Head of caudate nucleus (tissue), 42 donors: ENCODE measurements at places on chromosomes 4 and X.
A peak's percentile ranks its signal among the peaks of the same experiment; 100 is the strongest.

DNA sequence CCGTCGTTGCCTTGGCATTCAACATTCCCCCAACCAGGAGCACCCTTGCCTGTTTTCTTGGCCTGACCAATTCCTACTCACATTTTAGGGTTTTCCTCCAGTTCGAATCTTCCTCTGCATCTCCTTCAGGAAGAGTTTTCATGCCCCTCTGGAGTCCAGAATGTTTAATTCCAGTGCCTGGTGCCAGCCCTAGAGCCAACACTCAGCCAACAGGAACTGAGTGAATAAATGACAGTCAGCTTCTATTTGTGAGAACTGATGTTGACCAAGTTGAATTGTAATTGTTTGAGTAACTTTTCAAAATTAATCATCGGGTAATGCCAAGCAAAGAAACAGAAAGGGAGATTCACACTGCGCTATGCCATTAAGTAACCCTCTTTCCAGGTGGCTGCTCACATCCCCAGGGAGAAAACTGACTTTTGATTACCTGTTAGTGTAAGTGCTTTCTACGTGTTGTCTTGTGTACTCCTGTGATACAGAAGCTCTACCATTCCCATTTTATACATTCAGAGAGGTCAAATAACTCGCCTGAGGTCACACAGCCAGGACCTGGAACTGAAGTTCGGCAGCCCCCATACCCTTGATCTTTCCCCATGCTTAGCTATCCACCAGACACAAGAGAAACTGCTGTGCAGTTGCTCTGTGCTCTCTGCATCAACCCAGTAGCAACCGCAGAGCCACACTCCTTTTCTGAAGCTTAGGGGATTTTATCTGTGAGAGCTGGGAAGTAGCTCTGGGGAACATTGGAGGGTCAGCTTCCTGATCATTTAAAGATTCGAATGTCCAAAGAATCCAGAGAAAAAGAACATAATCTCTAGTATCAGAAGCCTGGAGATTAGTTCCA is 19.0 kb upstream of the SLC2A9 start:
- no peak for DNase-seq

- DNase-seq = no peak
Observed at GRCh38 chr4:53653484-53654053, 62.3 kb upstream of the LNX1 start.

- no peak for DNase-seq
Observed at GRCh38 chr4:36374836-36375511, 93.6 kb downstream of the DTHD1 start.

DNA sequence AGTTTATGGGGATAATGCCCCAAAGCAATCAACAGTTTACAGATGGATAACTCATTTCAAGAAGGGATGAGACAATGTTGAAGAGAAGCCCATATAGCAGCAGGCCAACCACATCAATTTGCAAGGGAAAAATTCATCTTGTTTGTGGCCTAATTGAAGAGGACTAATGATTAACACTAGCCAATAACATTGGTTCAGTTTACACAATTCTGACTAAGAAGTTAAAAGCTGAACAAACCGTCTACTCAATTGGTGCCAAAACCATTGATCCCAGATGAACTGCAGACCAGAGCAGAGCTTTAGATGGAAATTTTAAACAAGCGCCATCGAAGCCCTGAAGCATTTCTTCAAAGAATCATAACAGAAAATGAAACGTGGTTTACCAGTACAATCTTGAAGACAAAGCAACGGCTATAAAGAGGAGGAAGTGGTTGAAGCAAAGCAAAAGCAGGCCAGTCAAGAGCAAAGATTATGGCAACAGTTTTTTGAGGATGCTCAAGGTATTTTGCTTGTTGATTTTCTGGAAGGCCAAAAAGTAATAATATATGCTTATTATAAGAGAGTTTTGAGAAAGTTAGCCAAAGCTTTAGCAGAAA is 20.5 kb upstream of the BLTP1 start:
- DNase-seq = no peak

GRCh38 chrX:40132751-40133150 is 35.0 kb upstream of the BCOR start:
- DNase-seq = no peak

DNA sequence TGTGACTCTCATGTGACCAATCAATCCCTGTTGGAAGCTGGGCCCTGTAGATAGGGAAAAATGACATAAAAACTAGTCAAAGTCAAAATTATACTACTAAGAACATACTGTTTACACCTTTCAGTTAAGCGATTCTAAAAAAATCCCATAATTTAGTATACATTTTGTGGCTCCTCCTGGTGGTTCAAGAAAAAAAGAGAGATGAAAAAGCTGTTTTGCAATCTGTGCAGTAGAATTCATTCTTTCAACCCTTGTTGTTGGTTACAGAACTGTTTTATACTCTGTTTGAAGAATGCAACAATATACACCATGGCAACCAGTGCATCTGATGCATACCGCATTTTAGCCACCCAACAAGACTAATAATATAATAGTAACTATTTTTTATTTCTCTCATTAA is 66.8 kb upstream of the ANK2 start:
- no peak for DNase-seq

- peak; percentile 23 for DNase-seq
Observed at GRCh38 chrX:68249401-68249831, 183.9 kb downstream of the OPHN1 start.

GRCh38 chr4:142550965-142551364 is 295.1 kb downstream of the INPP4B start:
- no peak for DNase-seq

DNA sequence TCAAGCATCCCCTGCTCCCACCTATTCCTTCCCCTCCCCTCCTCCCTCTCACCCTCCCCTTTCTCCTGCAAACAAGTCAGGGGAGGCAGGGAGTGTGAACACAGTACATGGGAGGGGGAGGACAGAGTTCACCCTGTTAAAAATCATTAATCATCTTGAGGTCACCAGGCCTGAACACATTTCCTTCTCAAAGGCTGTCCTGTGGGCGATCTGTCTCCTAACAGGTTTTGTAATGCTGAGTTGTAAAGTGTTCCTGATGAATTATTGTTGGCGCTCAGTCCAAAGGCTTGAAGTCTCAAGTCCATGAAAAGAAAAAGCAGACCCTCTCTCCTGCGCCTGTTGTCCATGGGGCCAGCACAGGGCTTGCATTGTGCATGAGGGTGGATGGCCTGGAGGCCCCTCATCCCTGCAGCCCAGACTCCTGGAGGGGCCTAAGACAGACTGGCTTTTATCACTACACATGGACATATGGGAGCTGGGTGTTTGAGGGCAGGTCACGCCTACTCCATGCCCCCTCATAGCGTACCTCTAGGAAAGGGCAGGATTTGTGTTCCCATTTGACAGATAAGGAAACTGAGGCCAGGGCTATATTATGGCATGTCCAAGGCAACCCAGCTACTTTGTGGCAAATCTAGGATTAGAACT is 189.1 kb downstream of the RAB28 start:
- no peak for DNase-seq
